ENCODE measurements at places on chromosomes 3 and 15.

DNA sequence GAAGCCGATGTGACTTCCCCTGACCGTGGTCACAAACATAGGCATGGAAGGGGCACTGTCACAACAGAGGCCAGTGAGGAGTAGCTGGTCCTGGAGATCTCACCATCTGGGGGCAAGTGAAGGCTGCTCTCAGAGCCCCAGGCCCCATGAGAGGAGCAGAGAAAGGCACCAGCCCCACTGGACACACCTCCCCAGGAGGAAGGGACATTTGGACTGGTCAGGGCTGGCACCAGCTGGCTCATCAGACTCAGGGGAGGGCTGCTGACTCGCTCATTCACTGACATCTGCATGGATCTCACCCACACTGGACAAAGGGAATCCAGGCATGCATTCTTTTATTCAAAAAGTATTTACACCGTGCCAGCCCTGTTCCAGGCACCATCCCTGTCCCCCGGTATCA, 26.8 kb downstream of the ESYT3 start:
- no peak for DNase-seq

GRCh38 chr15:76011627-76012551, at the start of gene NRG4:
TSS of gene NRG4 (minus strand) at chr15:76012424. CDS start at chr15:76011230, 1,194 bp downstream.
- peak; percentile 57 for DNase-seq

GRCh38 chr3:172836390-172836997, 86.0 kb downstream of the ECT2 start:
- no peak for DNase-seq

GRCh38 chr3:40695848-40696247, 171.1 kb downstream of the ZNF621 start:
- no peak for DNase-seq

DNA sequence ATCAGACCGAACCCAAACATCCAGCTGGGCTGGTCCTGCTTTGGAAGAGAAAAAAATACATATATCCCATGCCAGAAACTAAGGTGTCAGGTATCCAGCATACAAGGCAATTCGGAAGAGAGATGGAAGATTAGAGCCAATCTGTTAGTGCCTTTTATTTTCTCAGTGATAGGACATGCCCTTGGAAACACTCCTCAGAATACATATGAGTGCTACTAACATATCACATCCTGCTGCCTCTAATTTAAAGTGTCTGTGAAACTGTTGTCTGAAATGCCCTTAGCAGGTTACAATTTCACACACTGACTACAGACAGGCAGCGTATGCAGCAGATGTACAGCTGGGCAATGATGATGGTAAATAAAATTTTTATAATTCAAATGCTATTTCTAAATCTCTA, 78.9 kb downstream of the RBPMS2 start:
- no peak for DNase-seq

DNA sequence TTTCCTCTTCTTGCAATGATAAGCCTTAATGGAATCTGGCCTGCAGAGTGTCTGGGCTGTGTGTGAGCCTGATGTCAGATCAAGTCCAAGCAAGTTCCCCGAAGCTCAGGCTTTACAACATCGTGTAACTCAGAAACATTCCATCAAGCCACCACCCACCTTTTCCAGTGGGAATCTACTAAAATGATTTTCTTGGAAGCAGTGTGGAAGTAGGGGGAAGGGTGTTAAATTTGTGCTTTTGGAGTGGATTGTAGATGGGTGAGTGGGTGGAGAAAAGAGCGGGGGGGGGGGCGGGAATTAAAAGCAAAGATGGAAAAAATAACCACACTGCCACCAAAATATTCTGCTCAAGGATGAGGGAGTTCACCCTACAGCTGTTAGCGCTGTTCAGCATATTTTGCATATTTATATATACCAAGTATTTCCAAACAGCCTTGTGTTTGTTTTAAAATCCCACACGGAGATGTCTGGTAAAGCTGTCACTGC, 53.6 kb downstream of the VGLL3 start:
- DNase-seq = no peak

GRCh38 chr15:53829471-53829870, 70.0 kb upstream of the WDR72 start:
- DNase-seq = no peak

GRCh38 chr3:140748903-140749302, 71.0 kb downstream of the TRIM42 start:
- DNase-seq = no peak
